GM23338 (cell line): ENCODE measurements at places on chromosomes 3 and 15.

DNA sequence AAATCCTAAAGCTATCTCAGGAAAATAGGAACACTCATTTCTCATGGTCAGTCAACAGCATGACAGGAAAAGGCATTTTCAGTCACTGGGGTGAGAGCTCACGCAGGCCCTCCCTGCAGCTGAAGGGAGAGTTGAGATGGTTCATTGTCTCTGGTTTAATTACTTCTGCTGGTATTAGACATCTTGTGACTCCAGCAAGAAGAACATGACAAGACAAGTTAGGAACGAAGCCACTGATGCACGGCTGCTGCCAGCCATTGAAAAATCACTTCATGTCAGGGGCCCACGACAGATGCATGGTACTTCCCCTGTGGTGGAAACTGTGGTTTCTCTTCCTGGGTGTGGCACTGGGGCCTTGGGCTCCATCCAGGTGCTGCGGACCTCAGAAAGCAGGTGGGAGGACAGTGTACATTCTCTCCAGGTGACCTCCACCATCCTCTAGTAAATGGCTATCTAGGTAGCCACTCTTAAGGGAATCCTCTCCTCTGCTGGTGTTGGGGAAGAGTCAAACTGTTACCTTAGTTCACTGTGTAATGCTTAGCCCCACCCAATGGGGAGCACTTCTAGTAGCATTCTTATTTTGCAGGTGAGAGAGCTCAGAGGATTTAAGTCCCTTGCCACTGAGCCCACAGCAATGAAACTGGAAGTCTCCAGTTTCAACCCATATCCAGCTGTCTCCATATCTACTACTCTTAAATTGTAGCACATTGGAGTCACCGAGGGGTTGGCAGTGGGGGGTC is 274.2 kb downstream of the LRTM1 start:
- H3K36me3 ChIP-seq, result no peaks in the 10 kb centered on the region
- no peak overlapping the region for H3K4me3 ChIP-seq
- DNase-seq, result no peak
- no peak overlapping the region for H3K27ac ChIP-seq

GRCh38 chr15:60358935-60359682 is 38.7 kb downstream of the ANXA2 start:
- H3K4me1 ChIP-seq, result no peaks in the 10 kb centered on the region
- H3K27me3 ChIP-seq, result no peaks in the 10 kb centered on the region
- no peak overlapping the region for H3K4me3 ChIP-seq

- no peak overlapping the region for H3K4me3 ChIP-seq
- no peak for DNase-seq
- no peaks in the 10 kb centered on the region for H3K27me3 ChIP-seq
These were observed 5.4 kb downstream of the CCDC54 start for GRCh38 chr3:107382631-107383030.

DNA sequence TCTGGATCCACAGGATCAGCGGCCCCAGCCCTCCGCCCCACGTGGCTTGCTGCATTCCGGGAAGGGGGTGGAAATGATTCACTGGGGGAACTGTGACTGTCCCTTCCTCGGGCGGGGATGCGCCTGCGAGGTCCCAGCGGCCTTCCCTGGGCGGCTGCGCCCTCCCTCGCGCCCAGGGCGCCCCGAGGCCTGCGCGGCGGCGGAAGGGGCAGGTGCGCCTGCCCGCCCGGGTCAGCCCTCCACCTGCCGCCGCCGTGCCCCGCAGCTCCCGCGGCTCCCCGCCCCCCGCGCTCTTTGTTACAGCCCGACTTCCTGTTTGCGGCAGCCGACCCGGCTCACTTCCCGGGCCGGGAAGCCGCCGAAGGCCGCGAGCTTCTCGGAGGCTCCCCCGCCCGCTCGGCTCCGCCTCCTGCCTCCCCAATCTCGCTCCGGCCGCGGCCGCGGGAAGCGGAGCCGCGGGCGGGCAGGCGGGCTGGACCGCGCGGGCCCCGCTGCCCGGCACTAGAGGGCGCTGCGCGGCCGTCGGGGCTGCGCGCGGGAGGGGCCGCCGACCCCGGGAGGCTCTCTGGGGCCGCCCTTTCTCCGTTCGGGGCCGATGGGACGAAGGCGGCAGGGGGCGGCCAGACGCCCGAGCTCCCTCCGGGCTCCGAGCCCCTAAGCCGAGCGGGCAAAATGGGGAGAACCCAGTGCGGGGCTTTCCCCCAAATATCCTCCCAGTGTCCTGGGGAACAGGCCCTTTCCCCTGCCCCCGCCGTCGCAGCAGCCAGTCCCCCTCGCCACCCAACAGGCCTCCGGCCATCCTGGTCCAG is 11.5 kb upstream of the CHAC1 start:
- no peaks in the 10 kb centered on the region for H3K36me3 ChIP-seq
- H3K27me3 ChIP-seq, result peaks cover 24% of the 10 kb centered on the region
- peak overlapping the region; percentile 71 for H3K4me3 ChIP-seq
- peak; percentile 94 for DNase-seq
- H3K4me1 ChIP-seq, result peaks cover 21% of the 10 kb centered on the region

DNA sequence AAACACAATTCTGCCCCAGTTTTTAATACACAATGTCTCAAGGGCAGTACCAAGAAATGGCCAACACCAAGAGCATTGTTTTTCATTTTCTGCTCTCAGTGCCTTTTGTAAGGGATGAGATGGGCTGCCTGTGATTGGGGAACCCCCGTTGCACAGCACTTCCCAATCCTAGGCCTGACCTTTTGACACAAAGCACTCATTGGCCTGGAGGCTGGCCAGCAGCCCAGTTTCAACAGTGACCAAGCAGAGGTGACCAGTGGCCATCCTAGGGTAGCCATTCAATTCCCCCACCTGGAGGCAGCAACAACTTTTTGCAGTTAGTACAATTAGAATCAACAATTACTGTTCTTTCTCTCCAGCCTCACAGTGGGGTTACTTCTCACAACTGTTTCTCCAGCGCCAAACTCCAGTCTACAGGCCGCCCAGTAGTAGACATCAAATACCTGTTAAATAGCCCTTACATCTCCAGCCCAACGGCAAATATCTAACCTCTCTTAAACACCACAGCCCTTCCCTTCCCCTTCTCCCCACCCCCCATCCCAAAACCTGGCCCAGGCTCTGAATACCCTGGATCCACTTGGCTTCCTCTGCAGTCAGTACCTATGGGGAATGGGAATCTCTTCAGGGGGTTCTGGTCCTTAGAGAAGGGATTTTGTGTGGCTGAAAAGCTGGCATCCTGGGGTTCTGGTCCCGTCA is 8.9 kb upstream of the LRRC2 start:
- peaks cover 27% of the 10 kb centered on the region for H3K4me1 ChIP-seq
- H3K36me3 ChIP-seq, result peaks cover 14% of the 10 kb centered on the region
- DNase-seq, result peak; percentile 68
- peak overlapping the region; percentile 99 for H3K27ac ChIP-seq

DNA sequence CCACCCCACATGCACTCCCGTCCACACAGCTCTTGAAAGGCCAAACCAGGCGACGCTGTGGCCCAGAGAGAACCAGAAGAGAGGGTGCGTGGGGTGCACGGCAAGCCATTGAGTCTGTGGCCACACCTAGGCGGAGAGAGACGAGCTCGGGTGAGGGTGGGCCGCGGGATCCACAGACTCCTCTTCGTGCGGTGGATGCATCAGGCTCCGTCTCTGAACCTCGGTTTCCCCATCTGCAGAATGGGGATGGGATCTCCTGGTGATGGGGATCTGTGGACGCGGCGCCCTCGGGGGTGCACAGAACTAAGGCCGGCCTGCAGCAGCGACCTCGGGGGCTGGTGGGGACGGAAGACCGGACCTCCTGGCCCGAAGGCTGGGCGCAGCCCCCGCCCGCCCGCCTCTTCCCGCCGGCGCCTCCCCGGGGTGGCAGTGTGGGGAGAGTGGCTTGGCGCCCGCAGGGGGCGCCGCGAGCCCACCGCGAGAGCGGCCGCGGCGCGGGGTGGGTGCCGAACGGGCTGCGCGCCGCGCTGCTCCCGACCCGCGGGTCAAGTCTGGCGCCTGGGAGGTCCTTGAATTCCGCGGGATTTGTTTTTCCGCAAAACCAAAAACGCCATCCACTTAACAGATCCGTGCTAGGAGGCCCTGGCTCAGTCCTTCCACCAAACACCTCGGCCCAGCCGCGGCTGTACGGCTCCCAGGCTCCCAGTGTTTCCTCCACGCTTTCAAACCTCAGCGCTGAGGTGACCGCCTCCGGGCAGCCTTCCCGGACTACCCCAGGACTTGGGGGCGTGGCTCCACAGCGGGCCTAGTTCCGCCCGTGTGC is 13.2 kb upstream of the ADPGK start:
- H3K27me3 ChIP-seq, result peaks cover 15% of the 10 kb centered on the region
- H3K27ac ChIP-seq, result no peak overlapping the region
- peak; percentile 80 for DNase-seq
- H3K4me3 ChIP-seq, result peak overlapping the region; percentile 77
- no peaks in the 10 kb centered on the region for H3K36me3 ChIP-seq
- H3K4me1 ChIP-seq, result no peaks in the 10 kb centered on the region

DNA sequence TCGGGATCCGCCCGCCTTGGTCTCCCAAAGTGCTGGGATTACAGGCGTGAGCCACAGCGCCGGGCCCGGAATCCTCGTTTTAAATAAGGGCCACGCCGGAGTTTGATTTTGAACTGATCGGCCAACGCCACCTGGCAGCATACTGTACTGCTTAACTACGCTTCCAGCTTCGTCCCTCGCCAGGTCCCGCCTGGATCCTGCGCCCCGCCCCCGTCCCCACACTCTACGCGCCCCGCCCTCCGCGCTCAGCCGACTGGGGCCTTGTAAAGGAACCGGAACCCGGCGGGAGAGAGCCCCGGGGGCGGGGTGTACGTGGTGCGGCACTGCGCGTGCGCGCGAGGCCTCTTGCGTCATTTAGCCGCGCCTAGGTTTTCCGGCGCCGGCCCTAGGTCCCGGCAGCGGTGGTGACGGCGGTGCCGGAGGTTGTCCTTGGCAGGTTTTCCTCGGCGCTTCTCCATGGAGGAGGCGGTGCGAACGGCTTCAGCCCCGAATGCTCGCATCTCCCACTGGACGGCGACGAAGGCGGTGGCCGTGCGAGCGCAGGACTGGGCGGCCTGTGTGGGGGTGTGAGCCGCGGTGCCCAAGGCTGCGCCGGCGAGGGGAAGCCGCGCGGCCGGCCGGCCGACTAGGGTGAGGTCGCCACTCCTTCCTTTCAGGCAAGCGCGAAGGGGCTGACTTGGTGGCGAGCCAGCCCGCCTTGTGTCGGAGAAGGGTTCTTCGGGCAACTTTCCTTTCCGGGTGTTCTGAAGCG is at the start of gene NIPA2:
TSS of gene NIPA2 (plus strand) at position 375 of the 751 bp plus-strand sequence. CDS start 13,066 bp downstream, outside the sequence.
- H3K36me3 ChIP-seq, result no peaks in the 10 kb centered on the region; the same call in 1 of the 2 replicates
- H3K27ac ChIP-seq, result peak within 1 kb of the TSS; percentile 95
- H3K4me1 ChIP-seq, result peaks cover 18% of the 10 kb centered on the region
- no peaks in the 10 kb centered on the region for H3K27me3 ChIP-seq

DNA sequence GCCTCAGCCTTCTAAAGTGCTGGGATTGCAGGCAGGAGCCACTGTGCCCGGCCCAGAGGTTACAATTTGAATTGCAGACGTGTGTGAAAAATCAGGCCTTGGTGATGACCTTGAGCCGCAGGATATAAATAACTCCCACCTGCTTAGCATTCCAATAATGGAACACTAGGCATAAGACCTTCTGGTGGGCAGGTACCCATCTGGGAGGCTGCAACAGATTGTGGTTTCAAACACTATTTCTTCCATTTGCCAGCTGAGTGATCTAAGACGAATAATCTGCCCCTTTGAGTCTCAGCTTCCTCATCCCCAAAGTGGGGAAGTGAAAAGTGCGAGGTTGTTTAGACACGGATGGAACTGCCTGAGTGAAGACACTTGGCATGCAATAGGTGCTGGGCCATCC is 47.7 kb upstream of the HERC1 start:
- H3K4me3 ChIP-seq, result no peak overlapping the region
- no peak for DNase-seq
- no peaks in the 10 kb centered on the region for H3K36me3 ChIP-seq
- H3K27me3 ChIP-seq, result no peaks in the 10 kb centered on the region

DNA sequence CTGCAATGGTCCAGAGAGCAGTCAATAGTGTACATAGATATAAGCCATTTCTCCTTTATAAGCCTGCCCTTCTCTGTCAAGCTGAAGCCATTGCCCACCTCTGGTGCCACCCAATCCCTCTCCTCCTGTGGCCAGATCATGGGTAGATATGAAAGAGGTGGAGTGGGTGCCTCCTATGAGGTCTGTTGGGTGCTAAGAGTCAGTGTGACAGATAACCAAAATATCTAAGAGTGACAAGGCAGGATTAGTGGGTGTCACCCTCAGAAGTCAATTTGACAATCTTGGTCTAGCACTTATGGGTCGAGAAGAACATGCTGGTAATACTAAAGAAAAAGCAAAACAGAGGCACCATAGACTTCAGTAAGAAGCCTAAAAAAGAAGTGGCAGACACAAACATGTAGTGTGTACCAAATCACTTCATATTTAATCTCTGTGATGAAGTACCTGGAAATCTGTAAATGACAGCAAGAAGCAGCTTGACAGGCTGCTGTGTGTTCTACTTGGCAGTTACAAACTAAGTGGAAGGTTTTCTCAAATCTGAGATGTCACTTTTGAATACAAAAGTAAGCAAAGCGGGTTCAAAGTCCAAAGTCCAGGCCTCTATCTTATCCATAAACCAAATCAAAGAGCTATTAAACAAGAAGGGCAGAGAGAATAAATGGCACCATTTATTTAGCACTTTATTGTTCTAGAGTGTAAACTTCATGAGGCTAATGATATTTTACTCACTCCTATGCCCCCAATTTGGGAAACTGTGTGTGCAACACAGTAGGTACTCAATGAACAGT is 118.9 kb upstream of the EOMES start:
- H3K4me1 ChIP-seq, result no peaks in the 10 kb centered on the region
- H3K27ac ChIP-seq, result no peak overlapping the region
- H3K27me3 ChIP-seq, result no peaks in the 10 kb centered on the region
- DNase-seq, result no peak

GRCh38 chr3:114904633-114905032 is 242.5 kb downstream of the ZBTB20 start:
- H3K27me3 ChIP-seq, result peaks cover 17% of the 10 kb centered on the region; the same call in 1 of the 2 replicates
- no peak overlapping the region for H3K27ac ChIP-seq
- DNase-seq, result no peak
- H3K4me3 ChIP-seq, result no peak overlapping the region
- peaks cover 4% of the 10 kb centered on the region; the same call in 1 of the 2 replicates for H3K4me1 ChIP-seq
- H3K36me3 ChIP-seq, result no peaks in the 10 kb centered on the region

DNA sequence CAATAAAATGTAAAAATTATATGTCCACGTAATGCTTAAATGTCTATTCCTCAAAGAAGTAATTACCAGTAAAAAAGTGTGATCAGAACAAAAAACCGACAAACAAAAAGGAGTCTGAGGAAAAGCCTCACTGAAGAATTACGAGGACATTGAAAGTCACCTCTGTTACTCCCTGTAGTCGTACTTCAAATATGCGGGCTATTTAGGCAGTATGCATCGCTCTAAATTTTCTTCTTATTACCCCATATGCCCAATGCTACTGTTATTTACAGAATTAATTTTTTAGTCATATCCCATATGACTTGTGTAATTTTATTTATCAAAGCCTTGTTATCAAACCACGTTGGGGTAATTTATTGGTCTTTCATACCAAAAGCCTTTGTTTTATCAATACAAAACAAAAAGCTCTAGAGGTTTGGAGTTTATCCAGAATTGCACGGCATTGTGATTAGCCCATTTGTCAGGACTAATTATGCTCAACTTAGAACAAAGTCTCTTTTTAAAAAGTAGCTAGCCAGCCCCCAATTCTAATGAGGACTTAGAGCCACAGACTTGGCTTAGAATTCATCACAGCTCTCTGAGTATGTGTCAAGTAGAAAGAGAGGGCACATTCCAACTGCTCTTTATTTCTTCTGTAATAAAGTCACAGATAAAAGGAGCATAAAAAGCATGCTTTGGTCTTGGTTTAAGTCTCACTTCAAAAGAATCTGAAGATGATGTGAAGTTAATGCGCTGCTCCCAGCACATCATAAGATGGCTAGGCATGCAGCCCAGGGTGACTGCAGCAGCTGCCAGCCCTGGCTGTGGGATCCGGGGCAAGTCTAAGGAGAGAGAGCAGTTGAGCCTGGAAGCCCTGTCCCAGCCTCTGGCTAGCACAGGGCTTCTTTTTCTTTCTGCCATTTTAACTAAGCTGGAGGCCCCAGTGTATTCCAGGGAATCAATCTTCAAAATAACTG is 521.0 kb downstream of the GABRG3 start:
- no peak for DNase-seq
- H3K36me3 ChIP-seq, result no peaks in the 10 kb centered on the region
- peaks cover 8% of the 10 kb centered on the region for H3K4me1 ChIP-seq
- H3K27me3 ChIP-seq, result no peaks in the 10 kb centered on the region
